Stomach (tissue), 19 donors: ENCODE measurements at places on chromosomes 7 and 10. TPM values are rescaled to one million over a fixed set of nuclear protein-coding genes. Genes with fewer than 3 reads are reported as not detected.

DNA sequence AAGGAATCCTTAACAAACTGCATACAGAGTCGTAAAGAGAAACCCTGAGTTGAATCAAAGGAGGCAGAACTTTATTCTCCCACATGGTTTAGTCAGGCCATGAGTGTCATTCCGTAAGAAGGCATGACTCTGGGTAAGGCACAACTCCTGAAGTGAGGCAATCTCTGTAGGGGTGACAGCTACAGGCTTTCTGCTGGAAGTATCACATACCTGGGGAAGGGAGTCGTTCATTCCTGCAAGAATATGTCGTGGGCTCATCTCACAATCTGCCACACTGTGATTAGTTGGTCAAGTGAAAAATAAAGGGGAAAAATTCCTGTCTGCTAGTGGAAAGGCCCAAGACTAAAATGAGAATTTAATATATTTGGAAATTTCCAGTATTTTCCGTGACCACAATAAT, 392.6 kb downstream of the POM121L12 start:
- no peak for DNase-seq

The SOSTDC1 gene
- total RNA-seq = 9.0 TPM

DNA sequence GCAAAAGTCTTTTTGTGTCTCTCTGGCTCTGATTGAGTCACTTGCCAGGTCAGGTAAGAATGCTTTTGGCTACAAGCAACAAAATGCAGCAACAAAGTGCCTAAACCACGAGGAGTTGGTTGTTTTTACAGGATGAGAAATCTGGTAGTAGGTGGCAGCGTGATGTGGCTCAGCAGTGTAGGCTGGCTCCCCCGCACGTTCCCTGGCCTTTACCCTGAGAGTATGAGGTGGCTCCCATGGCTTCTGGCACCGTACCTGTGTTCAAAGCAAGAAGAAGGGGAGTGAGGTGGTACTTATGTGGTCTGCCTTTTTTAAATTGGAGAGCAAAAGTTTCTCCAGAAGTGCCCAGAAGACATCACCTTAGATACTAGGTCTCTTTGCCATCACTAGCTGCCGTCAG, 11.7 kb downstream of the PRKRIP1 start:
- no peak for DNase-seq

DNA sequence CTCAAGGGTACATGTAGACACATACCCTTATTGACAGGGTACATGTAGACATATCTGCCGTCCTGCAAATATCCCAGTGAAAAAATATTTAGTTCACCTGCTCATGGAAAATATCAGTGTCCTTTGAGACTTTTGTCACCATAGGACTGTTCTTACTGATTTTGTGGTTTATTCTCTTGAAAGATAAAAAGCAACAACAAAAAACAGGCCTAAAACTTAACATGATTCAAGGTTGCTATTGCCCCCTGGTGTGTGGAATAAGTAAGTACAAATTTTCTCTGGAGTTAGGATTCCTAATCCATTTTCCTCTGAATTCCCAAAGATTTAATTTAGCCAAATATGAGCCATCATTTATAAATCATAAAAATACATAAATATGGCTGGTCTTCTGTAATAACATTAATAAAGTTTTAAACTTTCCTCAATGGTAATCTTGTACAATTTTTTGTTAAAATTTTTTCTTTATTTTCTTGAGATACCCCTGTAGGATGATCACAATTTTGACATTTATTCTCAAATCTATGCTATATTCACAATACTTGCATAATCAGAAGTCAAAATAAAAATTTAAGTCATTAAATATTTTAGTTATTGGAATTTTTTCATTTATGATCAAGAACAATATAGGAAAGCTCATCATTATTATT, 741.4 kb upstream of the POT1 start:
- peak; percentile 42 for DNase-seq

GRCh38 chr10:9103301-9103700, 1048.8 kb downstream of the GATA3 start:
- no peak for DNase-seq

GRCh38 chr7:16982640-16983350, 101.0 kb upstream of the AGR3 start:
- peak; percentile 76 for DNase-seq

GRCh38 chr7:18444826-18445225, 50.7 kb upstream of the HDAC9 start:
- DNase-seq = no peak

The SUGCT gene
- total RNA-seq = 8.0 TPM

DNA sequence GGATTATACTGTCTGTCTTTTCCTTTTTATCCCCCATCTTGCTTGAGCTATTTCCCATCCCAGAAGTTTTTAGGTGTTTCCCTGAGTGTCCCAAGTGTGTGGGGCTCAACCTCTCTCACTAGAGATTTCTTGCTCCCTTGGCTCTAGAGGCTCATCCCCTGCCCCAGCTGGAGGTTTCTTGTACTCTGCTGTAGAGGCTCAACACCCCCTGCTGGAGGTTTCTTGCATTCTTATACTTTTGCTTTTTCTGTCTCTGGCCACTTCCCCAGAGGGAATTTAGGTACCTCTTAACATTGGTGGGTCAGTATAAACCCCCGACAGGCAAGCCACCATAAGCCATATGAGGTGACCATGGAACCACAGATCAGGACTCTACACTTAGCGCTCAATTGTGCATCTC, 114.2 kb upstream of the FAM3C start:
- no peak for DNase-seq

- DNase-seq = no peak
These were observed 58.7 kb downstream of the CYP51A1 start for GRCh38 chr7:92075455-92076158.

The SFTPA2 gene
- total RNA-seq = 0.87 TPM

- DNase-seq = no peak
These were observed 545.1 kb upstream of the GALNT17 start for GRCh38 chr7:70586822-70587221.

GRCh38 chr7:138116141-138116540, 39.9 kb downstream of the AKR1D1 start:
- DNase-seq = no peak

- no peak for DNase-seq
These were observed 9.5 kb upstream of the ASAH2 start for GRCh38 chr10:50260791-50261281.

The AKR1C8 gene
- total RNA-seq = not detected

The NYAP1 gene
- 0.73 TPM for total RNA-seq

DNA sequence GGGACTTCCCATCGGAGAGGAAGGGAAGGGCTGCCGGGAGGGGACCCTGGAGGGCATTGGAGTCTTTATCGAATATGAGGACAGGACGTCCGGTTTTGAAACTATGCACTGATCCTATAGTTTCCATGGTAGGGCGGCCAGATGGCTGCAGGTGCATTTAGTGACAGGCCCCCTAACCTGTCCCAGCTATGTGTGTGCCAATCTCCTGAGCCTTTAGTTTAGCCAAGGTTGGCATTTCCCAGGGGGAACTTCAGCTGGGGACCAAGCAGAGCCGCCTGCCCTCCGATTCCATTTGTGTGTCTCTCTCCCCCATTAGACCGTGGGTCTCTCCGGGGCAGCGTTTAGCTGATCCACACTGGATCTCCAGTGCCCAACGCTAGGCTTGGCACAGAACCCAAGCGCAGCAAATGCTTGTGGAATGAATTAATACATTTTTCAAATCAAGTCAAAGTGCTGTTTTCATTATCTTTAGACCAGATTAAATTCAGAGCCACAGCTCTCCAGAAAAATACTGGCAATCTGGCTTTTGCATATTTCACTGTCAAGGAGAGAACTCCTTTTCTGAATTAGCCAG, 19.9 kb downstream of the TMEM270 start:
- DNase-seq = no peak

The TBX20 gene
- total RNA-seq = not detected

- peak; percentile 23 for DNase-seq
These were observed 1.1 kb upstream of the LARP4B start for GRCh38 chr10:932589-932988.

DNA sequence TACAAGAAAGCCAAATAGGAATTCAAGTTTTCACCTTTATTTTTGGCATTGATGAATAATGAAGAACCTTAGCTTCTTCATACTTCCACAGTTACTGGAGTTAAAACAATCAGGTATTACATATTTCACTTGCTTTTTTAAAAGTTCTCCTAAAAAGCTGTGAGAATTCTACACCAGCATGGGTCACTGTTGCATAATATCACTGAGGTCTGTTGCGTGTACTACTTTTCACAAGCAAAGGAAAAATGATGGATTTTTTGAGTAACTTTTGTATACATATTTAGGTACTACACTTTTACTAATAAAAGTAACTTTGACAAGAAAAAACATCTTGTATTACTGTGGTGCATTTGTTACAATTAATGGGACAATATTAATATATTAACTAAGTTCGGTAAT, 15.2 kb downstream of the FAM24B start:
- DNase-seq = no peak

DNA sequence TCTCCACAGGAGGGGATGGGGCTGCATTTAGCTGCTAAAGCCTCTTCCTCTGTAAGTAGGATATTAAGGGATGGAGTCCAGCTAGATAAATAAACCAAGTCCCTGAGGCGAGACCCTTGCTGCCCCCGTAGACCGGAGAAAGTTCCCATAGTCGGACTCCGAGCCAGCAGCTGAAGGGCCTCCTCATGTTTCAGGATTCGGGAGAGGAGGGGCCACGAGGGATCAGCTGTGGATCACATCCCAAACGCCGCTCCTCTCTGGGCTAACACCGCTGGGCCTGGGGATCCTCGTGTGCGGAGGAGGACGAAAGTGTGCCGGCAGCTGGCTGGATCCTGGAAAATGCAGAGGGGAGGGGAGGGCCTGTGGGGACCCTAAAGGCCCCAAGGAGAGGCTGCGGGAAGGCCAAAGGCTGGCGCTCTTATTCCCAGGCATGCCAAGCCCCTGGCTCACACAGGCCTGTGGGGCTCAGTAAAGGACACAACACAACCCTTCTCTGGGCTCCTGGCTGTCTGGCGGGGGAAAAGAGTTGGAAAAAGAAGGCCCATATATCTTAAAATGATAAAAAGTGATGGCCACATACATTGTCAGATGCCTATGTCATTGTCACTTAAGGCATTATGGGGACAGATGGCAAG, 82.5 kb upstream of the TMEM72 start:
- no peak for DNase-seq

DNA sequence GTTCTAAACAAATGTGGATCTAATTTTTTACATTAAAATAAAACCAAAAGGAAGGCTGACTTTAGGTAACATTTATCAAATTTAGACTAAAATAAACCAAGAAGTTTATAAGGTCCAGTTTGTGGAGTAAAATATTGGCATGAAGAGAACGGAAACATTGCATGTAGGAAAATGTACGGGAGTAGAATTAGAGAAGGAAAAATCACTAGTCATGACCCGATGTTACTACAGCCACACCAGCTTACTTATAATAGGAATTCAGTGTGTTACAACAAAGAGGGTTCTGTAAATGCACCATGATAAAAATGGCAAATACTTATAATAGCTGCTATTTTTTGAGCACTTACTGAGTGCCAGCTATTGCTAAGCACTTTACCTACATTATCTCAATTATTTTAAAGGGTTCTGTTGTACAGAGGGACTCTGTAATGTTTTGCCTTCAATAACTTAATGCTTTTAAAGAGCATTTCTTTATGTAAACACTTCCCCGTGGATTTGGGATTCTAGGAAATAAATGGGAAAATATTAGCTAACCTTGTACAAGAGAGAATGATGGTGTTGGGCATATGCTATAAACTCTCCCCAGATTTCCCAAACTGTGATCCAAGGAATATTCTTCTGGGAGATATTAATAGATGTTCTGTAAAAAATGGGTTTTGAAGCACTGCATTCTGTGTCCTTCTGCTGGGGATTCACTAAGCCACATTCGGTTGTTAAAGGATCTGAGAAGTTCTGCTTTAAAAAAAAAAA, 296.7 kb downstream of the BBS9 start:
- no peak for DNase-seq

DNA sequence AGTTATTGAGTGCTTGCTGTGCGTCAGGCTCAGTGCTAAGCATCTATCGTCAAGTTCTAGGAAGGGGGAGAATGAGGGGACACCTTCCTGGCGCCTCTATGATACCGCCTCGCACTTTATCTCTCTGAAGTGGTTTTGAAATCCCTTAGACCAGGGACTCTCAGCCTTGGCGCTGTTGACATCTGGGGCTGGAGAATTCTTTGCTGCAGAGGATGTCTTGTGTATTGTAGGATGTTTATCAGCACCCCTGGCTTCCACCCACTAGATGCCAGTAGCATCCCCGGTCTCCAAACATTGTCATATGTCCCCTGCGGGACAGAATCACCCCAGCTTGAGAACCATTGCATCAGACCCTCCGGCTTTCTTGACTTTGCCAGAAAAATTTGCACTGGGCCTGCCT, 285.5 kb downstream of the CCDC3 start:
- no peak for DNase-seq

The PITX3 gene
- total RNA-seq = not detected

The CLRN3 gene
- not detected for total RNA-seq
